ENCODE measurements at places on chromosomes 3 and 15.

DNA sequence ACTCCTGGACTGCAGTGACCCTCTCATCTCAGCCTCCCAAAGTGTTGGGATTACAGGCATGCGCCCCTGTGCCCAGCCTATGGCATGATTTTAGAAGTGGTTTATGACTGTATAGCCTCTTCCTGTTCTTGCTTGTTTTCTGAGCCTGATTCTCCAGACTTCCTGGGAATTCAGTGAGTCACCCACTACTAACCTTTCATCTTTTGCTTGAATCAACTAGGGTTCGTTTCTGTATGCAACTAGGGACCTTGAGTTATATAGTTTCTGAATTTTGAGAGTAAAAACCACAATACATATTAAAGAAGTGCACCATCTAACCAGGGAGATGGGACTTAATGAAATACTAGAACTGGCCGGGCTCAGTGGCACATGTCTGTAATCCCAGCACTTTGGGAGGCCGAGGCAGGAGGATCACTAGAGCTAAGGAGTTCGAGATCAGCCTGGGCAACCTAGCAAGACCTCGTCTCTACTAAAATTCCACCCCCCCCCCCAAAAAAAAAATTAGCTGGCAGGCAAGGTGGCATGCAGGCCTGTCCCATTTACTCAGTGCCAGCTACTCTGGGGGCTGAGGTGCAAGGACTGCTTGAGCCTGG is 76.0 kb downstream of the ZNF609 start:
- DNase-seq = no peak

DNA sequence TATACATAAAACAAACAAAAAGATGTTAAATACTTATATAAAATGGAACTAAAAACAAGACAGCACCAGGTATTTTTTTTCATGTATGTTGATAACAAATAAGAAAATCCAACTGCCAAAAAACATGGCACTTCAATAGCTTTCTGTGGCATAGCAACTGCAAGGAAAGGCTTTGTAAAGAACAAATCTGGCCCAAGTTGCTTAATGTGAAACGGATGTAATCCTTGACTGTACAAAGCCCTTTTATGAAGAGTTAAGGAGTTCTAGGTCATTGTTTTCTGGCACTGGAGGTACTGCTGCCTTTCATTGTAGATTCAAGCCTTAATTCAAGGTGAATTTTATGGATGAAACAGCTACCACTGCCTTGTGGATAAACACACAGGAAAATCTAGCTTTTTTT is 68.8 kb upstream of the SLC12A8 start:
- DNase-seq = no peak

- no peak for DNase-seq
Observed at GRCh38 chr3:156727519-156728205, 53.3 kb downstream of the TIPARP start.

- DNase-seq = peak; percentile 71
Observed at GRCh38 chr15:79007066-79007465, 62.2 kb upstream of the CTSH start.

DNA sequence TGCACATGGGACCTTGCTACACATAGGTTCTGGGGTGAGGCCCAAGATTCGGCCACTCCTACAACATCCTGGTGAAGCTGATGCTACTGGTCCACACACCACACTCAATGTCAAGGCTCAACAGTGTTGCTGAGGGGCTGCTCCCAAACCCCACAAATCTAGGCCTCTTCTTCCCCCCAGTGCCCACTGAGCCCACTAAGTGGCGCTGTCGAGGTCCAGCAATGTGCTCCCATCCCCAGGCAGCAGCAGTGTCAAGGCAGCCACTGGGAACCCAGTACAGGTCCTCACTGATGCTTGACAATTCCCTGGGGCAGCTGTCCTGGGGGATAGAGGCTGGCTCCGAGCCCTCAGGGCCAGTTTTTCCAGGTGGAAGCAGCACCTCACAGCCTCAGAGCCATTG is 21.5 kb downstream of the SCN5A start:
- no peak for DNase-seq

GRCh38 chr3:54574906-54575617 is 352.8 kb downstream of the LRTM1 start:
- no peak for DNase-seq

DNA sequence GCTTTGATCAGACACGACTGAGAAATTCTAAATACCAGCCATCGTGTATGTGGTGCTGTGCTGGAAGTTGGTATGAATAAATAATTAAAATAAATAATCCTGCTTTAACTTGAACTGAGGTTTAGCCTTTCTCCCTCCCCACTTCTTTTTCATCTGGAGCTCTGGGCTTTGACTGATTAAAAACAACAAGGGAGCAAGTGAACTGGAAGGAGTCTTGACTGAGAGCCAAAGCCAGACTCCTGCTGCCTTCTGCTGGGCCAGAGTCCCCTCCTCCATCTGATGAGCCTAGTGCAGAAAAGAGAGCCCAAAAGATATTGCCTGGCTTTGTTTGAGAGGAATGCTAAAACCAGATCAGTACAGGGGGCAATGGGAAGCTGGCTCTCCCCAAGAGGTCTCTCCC is 96.0 kb downstream of the CCNL1 start:
- DNase-seq = no peak

DNA sequence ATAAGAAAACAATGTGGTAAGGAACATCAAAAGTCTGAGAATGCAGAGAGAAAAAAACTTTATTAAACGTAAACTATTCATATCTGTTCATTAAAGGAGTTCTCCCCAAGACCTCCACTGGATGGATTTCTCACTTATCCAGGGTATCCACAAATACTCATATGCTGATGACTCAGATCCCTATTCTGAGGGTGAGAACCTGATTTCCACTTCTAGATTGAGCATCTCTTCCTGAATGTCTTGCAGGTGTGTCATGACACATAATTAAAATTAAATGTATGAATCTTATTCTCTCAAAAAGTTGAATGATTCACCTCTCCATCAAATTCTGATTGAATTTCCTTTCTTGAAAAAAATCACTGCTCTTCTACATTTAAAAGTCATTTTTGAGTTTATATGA is 199.9 kb downstream of the MFSD1 start:
- DNase-seq = no peak

GRCh38 chr15:91183596-91183995 is 83.5 kb downstream of the SV2B start:
- no peak for DNase-seq

DNA sequence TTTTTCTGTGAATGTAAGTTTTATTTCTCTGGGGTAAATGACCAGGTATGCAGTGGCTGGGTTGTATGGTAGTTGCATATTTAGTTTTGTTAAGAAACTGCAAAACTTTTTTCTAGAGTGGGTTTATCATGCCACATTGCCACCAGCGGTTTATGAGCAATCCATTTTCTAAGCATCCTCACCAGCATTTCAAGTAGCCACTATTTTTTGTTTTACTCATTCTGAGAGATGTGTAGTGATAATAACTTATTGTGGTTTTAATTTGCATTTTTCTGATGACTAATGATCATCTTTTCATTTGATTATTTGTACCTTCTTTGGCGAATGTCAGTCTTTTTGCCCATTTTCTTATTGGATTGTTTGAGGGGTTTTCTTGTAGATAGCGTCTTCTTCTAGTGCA is 56.2 kb downstream of the SPRED1 start:
- DNase-seq = no peak

DNA sequence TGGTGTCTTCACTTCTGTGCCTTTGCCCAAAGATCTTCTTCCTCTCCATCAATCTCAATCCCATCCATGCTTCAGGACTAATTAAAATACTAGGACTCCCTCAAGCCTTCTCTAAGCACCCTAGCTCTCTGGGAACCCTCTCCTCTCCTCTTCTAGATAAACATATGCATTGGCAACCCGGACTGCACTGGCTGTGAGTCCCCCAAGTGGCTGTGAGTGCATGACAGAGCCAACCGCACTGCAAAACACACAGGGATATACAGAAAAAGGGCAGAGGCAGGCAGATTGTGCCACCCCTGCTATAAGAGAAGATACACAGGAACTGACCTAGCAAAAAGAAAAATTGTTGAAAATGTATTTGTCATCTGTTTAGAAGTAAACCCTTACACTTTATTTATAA is 457.1 kb downstream of the MFSD1 start:
- no peak for DNase-seq

DNA sequence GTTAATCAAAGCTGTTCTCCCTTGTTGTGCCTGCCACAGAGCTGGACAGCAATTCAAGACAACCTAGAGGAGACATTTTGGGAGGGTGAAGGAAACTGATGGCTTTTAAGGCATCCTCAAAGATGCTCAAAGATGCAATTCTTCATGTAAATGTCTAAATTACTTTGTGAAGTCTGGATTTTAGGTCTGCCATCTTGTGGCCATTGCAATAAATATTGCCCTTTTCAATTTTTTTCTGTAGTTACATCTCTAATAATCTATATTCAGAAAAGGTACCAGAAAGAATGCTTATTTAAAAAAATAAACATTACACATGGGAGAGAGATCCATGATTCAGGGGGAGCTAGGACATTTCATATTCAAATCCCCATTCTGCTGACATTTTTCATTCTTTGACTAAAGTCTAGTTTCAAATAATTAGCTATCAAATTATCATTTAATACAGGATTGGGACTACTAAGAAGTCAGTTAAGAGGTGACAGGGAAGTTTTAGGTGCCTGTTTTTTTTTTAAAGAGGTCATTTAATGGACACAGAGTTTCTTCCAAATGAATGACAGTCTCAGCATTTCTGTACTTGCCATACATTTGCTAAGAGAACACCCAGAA is 259.8 kb upstream of the WNT5A start:
- no peak for DNase-seq

All from left ventricle myocardium superior (tissue), 1 donor.